CD4-positive, alpha-beta memory T cell (primary cell): ENCODE measurements at places on chromosomes 3 and 15. TPM values are rescaled to one million over a fixed set of nuclear protein-coding genes. Genes with fewer than 3 reads are reported as not detected.

The COL6A5 gene
- not detected for total RNA-seq

DNA sequence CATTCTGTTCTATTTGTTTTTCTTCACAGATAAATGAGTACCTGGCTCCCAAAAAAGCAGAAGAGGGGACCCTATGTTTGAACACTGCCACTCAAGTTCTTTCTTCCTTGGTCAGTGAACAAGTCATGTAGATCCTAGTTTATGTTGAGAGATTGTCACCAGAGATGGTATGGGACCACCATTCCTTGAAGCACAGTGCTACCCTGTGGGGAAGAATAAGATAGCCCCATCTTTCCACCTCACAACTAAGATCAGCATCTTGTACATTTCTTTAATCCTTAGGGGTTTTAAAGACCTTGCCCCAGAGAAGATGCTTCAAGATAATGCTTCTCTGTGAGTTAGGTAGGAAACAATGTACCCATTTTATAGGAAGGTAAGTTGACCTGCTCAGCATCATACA lies 233.5 kb upstream of the WNT5A start:
- no peak for DNase-seq

DNA sequence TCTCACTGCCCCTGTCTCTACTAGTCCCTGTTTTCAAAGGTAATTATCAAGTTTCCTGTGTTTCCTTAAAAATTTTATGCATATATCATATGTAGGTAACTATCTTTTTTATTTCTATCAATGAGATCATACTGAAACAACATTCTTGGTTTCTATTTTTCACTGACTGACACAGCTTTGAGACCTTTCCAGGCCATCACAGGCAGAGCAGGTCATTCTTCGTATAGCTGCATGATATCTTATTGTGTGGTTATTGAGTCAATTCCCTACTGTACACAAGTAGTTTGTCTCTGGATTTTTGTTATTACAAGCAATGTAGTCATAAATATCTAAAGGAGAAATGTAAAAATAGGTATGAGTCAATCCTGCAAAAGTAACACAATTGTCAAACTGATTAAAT lies 169.6 kb downstream of the CFAP20DC start:
- DNase-seq, result no peak

DNA sequence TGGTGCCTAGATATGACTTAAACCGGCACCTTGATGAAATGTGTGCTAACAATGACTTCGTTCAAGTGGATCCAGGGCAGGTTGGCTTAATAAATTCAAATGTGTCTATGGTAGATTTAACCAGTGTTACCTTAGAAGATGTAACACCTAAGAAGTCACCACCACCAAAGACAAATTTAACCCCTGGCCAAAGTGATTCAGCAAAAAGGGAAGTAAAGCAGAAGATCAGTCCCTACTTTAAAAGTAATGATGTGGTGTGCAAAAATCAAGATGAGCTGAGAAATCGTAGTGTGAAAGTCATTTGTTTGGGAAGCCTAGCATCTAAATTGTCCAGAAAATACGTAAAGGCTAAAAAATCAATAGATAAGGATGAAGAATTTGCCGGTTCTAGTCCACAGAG lies 1.1 kb downstream of the FAN1 start:
- no peak for DNase-seq

GRCh38 chr3:39911465-39912309 lies 102.3 kb downstream of the MYRIP start:
- DNase-seq, result no peak
